ENCODE measurements at places on chromosomes 1 and 21.

DNA sequence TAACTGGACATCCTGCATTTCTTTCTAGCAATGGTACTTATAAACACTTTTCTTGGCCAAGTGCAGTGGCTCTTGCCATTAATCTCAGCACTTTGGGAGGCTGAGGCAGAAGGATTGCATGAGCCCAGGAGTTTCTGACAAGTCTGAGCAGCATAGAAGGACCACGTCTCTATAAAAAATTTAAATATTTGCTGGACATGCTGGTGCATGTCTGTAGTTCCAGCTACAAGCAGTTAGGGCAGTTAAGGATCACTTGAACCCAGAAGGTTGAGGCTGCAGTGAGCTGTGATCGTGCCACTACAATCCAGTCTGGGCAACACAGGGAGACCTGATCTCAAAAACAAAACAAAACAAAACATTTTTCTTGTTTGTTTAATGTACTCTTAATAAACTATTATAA lies 434.0 kb downstream of the PLA2G4A start:
- no peak for DNase-seq

DNA sequence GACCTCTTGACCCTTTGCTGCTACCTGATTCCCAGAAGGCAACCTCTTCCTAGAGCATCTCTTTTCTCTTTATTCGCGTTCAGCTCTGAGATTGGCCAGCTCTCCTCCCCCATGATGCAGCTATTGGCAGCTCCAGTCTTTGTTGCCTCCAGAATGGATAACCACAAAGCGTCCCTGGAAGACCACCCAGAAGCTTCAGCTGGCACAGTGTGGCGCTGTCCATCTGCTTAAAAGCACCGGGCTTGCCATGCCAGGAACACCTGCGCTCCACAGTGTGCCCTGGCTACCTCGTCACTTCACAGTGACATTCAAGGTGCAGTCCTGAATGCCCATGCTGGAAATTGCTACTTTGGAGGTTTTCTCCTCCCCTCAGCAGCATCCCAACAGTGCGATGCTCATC lies 353.9 kb downstream of the LMO4 start:
- DNase-seq, result no peak

GRCh38 chr1:118535901-118536300 lies 350.9 kb upstream of the SPAG17 start:
- no peak for DNase-seq

DNA sequence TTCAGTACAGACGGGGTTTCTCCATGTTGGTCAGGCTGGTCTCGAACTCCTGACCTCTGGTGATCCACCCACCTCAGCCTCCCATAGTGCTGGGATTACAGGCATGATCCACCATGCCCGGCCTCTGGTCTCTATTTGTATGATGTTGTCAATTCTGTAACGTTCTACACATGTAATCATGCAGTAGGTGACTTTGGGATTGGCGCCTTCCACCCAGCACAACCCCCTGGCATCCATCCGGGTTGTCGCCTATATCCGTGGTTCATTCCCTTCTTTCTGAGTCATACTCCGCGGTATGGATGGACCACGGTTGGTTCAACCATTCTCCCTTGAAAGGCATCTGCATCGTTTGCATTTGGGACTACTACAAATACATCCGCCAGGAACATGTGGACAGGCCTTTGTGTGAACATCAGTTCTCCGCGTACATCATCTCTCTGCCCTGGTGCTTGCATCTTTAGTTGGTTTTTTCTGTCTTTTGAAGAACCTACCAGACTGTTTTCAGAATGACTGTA lies 72.1 kb downstream of the PDE9A start:
- DNase-seq, result no peak
